ENCODE measurements at places on chromosomes 5 and 9. TPM values are rescaled to one million over a fixed set of nuclear protein-coding genes. Genes with fewer than 3 reads are reported as not detected.

- DNase-seq = peak; percentile 2
Measured at GRCh38 chr5:94228791-94229190, 389.6 kb downstream of the KIAA0825 start.

DNA sequence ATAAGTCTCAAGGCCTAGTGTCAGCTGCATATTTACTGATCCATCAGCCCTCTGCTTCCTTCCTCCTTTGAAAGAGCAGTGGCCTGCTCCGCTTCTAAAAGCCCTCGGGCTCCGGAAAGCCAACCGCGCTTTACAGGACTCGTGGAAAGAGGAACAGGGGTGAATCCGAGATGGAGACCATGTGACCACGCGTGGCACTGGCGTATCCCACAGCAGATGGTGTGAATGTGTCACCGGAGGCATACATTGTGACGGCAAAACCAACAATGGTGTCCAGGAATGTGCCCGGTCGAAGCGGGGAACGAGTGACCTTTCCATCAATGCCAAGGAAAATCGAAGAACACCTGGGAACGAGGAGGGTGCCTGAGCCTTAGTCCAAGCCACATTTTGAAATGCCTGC lies 484.6 kb downstream of the SPATA31A7 start:
- no peak for DNase-seq

Gene TMC1
- total RNA-seq = 0.96 TPM

DNA sequence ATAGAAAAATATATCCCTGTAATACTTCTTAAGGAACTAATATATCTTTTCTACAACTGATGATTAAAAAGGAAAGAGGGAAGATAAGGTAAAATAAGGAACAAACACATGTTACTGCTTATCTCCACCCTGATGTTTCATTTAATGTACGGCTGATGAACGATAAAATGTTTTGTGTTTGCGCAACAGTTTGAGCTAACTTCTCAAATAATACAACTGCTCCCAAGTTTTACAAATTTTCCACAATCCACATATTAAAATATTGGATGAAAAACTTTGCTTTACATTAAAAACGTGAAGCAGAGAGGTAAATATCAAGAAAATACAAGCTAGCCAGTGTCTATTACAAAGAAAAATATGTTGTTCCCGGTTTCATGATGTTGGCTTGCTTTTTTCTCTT lies 21.0 kb upstream of the CSNK1G3 start:
- no peak for DNase-seq

DNA sequence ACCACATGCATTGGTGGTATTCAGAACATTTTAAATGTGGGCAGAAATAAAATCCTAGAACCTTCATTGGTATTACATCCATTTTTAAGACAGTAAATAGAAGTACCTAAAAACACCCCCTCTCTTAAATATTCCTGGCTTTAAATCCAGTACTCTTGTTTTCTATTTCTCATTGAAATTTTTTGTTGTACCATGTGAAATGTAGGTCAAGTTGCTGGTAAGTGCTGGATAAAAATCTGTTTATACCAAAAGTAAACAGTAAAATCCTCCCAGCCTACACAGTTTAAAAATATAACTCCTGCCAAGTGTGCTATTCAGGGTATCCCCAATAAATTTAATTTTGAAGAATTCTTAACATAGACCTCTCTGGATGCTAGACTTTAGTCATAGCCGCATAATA lies 75.0 kb upstream of the FST start:
- DNase-seq = no peak

Gene IRGM
- 8.2 TPM for total RNA-seq

DNA sequence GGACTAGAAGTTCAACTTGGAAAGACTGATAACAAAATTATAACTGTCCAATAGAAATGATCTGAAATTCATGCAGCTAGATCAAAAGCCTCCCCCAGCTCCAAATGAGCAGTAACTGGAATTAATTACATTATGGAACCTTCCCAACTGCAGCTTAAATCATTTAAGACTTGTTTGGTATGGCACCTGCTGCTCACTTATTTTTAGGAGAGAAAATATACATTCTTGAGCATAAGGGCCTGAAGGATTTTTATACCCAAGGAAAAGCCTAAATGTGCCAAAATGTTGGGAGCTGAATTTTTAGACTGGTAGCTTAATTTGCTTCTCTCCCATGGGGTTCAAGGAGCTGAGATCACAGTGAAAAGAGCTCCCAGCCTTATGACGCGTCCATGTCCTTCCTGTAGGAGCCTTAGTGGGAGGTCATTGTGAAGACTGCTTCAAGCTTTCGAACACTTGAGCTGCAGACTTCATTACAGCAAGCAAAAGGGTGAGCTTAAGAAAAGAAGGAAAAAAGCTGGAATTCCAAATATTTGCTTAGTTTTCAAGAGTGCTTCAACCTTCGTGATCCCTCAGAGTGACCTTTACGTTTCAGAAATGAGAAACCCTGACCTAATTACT lies 276.0 kb downstream of the DMAC1 start:
- DNase-seq = no peak

Gene CDK9
- 22.4 TPM for total RNA-seq

Gene PCDHGA4
- total RNA-seq = 6.0 TPM

Gene SPINK5
- 3.6 TPM for total RNA-seq

DNA sequence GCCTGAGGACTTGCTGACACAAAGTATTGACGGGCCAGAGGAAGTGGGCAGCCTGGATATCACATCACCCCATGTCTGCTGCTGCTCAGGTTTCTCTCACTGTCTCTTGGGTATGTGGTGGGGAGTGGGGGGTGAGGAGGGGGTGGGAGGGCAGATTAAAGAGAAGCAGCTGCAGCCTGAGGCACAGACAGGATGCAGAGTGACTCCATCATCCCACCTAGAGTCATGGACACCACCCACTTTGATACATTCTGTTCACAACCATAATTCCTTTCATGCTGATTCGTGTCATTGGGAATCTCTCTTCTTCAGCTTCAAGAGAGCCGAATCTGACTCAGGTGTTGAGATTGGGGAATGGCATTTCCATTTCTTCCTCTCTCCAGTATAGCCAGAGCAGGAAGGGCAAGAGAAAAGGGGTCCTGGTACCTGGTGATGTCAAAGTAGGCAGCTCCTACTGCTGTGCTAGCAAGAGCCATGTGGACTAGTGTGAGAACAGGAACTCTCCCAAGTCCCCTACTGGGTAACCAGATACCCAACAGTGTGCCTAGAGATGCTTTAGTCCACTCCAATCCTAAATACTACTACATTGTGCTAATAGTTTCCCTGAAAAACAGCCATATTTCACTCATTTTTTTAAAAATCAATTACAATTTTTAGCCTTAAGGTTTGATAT lies 22.4 kb downstream of the GRAMD2B start:
- no peak for DNase-seq

Gene SLC28A3
- total RNA-seq = 3.1 TPM

Gene FAM221B
- 1.2 TPM for total RNA-seq

DNA sequence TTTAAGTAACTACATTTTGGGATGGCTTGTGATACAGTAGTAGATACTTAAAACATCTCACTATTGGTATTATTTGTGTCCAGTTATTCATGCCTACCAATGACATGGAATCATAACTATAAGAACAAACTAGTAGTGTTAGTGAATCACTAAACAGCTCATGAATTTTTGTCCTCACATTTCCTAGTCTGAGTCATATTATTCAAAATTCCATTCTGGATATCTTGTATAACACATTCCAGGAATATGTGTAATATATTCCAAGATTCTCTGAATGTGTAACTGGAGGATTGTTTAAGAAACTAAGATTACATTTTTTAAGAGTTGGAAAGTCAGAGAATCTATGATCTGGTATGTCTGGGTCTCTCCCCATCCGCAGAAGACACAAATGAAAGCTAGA lies 565.3 kb upstream of the ZNF608 start:
- peak; percentile 67 for DNase-seq

DNA sequence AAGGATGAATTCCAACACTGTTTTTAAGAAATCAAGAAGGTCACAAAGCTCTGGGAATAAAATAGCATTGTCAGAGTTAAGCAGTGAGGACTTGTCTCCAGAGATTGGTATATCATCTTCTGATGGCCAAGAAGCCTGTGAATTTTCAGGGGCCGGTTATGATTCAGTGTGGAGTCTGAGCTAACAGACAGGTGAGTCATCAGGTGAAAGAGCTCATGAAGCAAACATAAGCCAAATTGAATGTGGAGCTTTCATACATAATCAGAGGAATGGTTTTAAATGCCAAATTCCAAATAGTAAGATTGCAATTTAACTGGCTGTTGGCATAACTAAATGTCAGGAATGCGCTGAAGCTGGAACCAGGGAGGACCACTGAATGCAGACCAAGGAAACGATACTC lies 494.2 kb downstream of the MTRR start:
- no peak for DNase-seq

GRCh38 chr5:65100911-65101631 lies 332.3 kb downstream of the CWC27 start:
- peak; percentile 59 for DNase-seq

GRCh38 chr9:14687042-14687719 lies 6.1 kb downstream of the ZDHHC21 start:
- DNase-seq = no peak

Gene ZDHHC11
- total RNA-seq = not detected

DNA sequence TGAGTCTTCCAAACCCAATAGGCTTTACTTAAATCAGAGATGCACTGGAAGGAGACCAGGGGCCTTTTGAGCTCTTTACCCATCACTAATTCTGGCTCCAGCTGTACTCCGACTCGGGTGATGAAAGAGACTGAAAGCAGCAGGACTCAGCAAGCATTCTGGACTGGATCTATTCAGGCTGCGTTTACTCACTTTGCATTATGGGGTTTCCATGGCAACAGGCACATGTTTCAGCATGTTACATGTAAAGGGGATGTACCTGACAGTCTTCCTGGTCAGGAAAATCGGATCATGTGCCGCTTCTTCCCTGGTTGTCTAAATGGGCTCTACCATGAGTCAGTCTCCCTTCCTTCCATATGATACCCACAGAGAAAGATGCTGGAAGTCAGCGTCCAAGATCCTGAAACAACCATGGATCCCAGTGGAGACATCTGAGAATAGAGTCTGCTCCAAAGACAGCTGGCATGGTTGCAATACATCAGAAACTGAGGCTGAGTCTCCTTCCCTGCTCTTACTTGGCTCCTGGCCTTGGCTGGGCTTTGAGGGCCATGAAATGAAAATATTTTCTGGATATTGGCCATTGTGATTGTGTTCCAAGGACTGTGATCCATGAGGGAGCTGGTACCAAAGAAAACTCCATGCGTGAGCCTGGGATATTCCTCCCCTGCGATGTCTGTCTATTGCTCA lies 102.5 kb upstream of the TNC start:
- DNase-seq = peak; percentile 50

Gene SIGMAR1
- 35.4 TPM for total RNA-seq

GRCh38 chr5:16812911-16813310 lies 123.2 kb downstream of the MYO10 start:
- DNase-seq = no peak

Gene MRPS27
- total RNA-seq = 72.5 TPM

DNA sequence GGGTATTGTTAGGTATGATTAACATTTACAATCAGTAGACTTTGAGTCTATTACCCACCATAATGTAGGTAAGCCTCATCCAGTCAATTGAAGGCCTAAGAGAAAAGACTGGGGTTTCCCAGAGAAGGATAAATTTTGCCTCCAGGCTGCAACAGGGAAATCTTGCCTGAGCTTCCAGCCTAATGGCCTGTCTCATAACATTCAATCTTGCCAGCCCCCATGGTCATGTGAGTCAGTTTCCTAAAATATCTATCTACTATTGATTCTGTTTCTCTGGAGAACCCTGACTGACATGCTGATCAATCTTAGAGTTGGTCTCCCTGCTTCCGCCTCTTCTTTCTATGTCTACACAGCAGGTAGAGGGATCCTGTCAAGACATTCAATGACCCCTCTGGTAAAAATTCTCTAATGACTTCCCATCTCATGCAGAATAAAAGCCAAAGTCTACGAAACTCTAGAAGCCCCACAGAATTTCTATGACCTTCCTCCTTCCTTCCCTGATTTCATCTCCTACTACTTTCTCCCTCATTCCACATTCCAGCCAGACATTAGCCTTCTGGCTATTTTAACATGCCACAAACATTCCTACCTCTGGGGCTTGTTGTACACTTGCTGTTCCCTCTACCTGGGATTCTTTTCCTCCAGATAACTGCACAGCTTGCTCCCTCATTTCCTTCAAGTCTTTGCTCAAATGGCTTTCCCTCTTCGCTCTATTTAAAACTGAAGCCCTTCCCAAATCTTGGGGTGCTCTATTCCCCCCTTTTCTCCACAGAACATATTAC lies 60.2 kb downstream of the FBXW11 start:
- no peak for DNase-seq

DNA sequence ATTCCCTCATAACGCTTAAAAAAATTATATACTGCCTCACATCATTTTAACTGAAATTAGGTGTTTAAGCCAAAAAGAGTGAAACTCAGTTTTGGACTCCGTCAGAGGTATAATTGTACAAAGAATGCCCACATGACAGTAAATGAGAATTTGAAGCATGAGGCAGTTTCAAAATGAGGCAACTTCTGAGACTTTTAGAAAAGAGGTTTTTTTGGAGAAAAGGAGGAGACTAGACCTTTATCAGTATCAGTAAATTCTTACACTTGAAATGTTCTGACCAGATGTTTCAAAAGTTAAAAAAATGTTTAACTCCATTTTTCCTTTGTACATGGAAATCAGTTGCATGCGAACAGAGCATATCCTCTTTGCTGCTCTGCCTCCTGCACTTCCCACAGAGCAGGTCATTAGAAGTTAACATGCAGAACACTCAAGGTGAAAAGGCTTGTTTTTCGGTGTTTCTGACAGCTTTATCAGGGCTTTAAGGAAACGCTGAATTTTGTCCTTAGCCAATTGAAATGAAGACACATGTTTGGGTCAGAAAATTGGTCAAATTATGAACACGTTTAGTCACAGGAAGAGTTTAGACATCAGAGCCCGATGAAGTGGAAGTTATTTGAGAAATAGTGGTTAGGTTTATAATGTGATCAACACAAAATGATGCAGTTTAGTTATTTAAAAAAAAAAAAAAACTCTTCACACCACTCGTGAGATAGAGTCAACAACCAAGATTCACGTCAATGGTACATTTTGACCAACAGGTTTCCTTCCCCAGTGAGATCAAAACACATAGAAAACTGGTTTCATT lies 59.5 kb downstream of the PIK3R1 start:
- no peak for DNase-seq

DNA sequence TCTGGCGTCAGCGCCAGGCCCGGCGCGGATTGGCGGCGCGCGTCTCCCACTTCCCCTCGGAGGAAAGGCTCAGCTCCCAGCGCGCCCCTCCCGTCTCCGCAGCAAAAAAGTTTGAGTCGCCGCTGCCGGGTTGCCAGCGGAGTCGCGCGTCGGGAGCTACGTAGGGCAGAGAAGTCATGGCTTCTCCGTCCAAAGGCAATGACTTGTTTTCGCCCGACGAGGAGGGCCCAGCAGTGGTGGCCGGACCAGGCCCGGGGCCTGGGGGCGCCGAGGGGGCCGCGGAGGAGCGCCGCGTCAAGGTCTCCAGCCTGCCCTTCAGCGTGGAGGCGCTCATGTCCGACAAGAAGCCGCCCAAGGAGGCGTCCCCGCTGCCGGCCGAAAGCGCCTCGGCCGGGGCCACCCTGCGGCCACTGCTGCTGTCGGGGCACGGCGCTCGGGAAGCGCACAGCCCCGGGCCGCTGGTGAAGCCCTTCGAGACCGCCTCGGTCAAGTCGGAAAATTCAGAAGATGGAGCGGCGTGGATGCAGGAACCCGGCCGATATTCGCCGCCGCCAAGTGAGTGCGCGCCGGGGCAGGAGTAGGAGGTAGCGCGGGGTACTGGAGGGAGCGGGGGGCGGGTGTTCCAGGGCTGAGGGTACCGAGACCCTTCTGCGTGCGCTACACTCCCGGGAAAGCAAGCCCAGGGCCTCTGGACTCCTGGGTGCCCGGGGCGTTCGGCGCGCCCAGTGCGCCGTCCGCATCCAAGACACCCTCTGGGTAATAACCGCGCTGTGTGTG lies at the start of gene MSX2:
Gene MSX2 (plus strand): TSS at position 99 of the 777 bp plus-strand sequence. CDS start 78 bp downstream, at position 177.
- DNase-seq = peak; percentile 97

Gene FCN2
- total RNA-seq = not detected
